ENCODE measurements at places on chromosomes 4 and X.

DNA sequence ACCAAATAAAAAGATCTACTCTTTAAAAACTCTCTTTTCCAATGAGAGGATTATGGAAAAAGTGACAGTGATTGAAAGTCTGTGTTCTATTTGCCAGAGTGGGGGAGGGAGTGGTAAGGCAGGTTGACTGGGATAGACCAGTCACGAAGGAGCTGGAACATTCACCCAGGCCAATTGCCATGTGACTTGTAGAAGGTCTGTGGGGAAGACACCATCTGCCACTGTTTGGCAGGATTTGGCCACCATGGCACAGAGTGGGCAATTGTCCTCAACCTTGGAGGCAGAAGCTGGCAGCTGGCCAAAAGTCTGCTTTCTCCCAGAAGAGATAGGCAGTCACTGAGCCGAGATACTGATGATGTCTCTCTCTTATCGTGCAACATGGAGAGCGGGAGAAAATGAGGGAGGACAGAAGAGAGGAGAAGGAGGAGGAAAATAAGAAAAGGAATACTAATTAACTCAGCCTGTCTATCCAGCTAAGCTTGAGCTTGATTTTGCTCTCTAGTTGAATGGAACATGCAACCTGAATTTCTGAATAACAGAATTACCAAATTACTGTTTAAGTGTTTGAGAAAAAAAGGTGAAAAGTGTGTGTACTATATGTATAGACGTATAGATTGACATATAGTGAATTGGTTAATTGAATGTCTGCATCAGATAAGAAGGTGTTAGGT is 267.1 kb downstream of the ARHGAP24 start:
- DNase-seq, result no peak

DNA sequence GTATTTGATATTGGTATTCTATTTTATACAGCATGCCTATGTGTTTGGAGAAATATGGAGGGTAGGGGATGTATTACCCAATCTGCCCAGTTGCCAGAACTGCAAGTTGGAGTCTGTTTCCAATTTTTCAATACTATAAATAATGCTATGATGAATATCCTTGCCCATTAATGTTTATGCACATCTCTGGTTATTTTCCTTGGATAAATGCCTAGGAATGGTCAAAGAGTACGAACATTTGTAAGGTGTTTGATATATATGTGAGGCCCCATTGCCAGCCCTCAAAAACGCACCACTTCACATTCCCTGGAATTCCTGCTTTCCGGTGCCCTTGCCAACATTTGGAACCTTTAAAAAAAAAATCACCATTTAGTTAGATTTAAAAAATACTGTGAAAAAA is 34.3 kb downstream of the CLDN34 start:
- no peak for DNase-seq

DNA sequence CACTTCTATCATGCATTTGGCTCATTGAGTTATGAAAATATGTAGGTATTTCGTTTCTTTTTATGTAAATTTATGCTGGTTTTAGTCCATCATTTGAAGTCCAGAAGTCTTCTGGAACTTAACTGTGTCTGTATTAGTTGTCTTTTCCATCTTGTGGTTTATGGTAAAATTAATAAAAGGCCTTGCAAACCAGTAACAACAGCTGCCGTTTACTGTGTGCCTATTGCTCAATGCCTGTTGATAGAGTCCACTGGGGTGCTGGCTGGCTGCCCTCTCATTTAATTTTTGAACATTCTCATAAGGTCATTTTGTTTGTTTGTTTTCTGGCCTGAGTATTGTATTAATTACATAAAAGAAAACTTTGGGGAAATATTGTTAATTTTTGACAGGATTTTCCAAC is 98.0 kb downstream of the NAA11 start:
- no peak for DNase-seq

GRCh38 chr4:47526281-47526680 is 41.2 kb downstream of the ATP10D start:
- no peak for DNase-seq

DNA sequence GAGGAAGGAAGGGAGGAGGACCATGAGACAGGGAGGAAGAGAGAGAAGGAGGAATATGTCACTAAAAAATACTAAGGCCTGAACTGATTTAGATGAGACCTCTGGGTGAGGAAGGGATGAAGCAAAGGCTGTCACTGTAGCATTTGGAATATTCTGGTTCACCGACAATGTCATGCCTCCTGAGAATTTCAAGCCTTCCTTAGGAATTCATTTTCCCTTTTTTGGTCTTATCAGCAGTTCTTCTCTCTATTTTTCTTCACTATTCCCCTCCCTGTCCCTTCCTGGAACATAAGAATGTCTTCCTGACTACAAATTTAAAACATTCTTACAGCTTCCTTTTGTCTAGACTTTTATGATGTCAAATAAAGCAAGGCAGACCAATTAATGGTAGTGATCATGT is 527.8 kb downstream of the INPP4B start:
- DNase-seq, result no peak

- no peak for DNase-seq
Observed at GRCh38 chr4:1576961-1577821, 106.9 kb downstream of the FAM53A start.

- DNase-seq, result no peak
Observed at GRCh38 chrX:9023293-9023692, 10.6 kb downstream of the FAM9B start.

DNA sequence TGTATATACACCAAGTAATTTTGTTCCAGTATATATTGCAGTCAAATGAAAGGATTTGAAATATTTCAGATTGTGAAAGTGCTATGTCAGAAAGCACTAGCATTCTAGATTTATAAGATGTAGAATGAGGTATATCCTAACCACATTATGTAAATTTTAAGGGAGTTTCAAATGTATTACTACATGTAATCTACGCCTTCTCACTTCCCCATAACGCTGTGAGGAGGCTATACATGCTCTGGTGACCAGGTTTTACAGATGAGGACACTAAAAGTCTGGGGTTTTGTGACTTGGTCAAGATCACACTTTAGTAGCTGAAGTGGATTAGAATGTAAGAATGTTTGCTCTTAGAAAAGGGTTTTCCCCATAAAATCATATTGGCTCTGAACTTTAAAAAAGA is 8.1 kb downstream of the ENPEP start:
- DNase-seq, result no peak

DNA sequence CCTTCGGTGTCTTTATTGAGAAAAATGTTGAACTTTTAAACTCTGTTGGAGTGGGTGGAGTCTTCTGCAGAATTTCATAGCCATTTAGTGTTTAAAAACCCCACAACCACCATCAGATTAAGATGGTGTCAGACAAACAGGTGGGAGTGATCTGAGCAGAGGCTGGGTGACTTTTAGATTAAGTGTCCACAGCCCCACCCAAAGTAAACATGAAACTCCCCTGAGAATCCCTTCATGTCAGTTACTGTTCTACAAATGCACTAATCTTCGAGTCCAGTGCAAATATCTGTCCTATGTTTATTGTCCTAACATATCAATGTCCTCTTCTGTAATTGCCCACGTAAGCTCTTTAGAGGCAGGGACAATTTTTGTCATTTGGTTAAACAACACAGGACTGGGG is 175.6 kb upstream of the RBPJ start:
- DNase-seq, result no peak

DNA sequence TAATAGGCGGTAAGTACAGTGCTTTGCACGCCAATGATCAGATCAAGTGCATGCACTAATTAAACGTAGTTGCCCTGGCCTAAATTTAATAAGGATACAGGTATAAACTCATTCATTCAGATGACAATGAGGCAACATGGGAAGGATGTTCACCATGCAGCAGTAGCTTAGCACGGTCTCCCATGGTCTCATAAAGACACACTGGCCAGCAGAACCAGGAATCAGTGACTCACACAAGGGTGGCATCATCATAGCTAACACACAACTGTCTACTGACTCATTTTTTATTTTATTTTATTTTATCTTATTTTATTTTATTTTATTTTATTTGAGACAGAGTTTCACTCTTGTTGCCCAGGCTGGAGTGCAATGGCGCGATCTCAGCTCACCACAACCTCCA is 42.7 kb downstream of the TMEM156 start:
- no peak for DNase-seq

DNA sequence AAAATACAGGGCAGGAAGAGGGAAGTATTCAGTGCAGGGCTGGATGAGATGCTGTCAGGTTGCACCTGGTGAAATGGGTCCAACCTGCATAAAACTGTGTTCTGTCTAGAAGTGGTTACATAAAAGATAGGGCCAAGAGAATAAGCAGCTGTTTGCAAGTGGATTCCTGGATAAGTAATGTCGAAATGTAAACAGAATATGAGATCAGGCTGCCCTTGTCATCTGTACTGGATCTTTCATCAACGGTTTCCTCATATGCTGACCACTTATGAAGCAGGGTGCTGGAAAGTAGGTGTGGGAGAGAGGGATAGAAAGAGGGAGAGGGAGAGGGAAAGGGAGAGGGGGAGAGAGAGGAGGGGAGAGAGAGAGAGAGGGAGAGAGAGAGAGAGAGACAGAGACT is 349.8 kb upstream of the CPEB2 start:
- DNase-seq, result no peak

- no peak for DNase-seq
Observed at GRCh38 chr4:107825072-107825824, 516 bp downstream of the SGMS2 start.

DNA sequence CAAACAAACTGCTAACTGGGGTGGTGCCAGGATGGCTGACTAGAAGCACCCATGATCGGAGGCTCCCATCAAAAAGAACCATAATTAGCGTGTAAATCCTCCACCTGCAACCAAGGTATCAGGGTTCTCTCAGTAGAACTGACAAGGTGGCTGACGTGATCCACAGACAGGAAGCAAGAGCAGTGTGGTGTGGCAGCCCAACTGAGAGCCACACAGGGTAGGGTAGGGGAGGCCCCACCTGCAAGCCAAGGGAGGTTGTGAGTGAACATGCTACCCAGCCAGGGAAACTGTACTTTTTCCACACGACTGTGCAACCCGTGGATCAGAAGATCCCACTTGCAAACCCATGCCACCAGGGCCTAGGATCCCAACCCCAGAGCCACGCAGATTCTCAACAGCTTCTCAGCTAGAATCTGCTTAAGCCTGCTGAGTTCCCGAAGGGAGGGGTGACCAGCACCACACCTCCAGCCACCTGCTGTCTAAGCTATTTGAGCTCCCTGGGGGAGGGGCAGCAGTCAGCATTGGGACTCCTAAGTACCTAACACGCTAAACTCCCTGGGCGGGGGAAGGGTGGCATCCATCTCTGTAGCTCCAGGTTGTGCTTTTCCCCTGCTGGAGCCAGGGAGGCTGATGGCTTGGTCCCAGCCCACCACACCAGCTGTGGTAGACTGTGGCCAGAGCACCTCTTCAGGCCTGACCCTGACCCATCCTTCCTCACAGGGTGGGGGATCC is 425.1 kb downstream of the GPM6A start:
- DNase-seq, result no peak

GRCh38 chrX:6738518-6739470 is 203.9 kb upstream of the VCX3A start:
- DNase-seq, result no peak

DNA sequence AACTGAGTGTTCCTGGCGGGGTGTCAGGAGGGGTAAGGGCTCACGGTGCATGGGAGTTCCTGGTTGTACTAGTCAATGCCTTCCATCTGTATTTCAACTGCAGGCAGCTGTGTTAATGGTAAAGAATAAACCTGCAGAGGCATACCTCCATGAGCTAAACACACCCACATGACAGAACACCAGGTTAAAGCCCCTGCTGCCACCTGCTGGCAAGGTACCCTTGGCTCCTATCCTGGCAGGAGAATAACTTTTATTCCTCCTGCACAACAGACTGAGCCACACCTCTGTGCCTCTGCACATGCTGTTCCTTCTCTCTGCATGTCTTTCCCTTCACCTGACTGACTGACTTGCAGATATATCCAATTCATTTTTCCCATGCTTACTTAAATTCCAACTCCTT is 11.1 kb downstream of the ITIH6 start:
- peak; percentile 1 for DNase-seq

DNA sequence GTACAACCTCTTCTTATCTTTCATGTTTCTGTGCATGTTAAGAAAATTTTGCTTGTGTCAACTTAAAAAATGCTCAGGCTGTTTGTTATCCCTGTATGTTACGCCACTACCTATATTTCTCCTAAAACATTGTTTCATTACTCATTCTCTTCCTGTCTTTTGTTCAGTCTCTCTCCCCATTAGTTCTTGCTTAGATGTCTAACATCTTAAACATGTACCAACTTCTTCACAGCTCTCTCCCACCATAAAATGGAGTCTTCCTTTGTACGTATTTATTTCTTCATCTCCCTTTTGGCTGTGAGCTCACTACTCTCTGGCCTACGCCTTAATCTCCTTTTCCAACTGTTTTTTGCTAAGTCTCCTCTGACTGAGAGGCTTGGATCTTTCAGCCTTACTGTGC is 36.4 kb downstream of the PCDH7 start:
- no peak for DNase-seq

GRCh38 chr4:6224735-6225134 is 24.4 kb upstream of the JAKMIP1 start:
- no peak for DNase-seq

GRCh38 chrX:52933976-52934703 is 24.2 kb downstream of the FAM156A start:
- no peak for DNase-seq

- no peak for DNase-seq
Observed at GRCh38 chr4:20624793-20625374, 75.4 kb upstream of the PACRGL start.

GRCh38 chrX:63855896-63856295 is 70.9 kb upstream of the ARHGEF9 start:
- DNase-seq, result no peak

GRCh38 chrX:71215338-71215912 is 7.6 kb upstream of the GJB1 start:
- DNase-seq, result no peak

GRCh38 chr4:18321956-18322530 is 300.5 kb upstream of the LCORL start:
- no peak for DNase-seq

DNA sequence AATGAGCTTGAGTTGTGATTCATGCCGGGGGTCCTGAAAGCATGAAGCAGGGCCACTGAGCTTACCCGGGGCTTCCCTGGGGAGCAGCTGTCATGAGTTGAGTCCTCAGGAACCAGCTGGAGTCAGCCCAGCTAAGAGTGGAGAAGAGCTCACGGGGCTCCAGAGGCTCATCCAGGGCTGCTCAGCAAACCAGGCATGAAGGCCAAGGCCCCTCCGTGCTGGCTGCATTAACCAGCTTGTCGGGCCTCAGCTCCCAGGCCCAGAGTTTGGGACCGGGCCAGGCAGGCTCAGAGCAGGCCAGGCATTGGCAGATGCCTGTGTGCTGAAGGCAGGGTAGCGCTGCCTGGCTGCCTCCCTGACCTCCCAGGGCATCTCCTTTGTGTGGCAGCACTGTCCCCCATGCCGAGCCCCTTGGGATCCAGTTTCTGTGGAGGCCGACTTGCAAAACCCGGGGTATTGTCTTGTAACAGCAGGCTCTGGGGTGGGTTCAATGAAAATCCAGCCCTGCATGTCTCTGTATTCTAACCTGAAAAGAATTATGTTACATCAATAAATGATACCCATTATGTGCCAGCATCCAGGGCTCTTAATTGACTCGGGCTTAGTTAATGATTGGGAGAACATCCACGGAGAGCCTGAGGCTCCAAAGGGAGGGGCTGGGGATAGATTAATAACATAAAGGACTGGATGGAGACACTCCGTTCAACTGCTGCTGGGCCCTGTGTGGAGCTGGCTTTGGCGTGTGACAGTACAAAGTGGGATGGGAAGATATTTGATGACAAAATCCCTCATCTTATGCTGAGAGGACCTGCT is 68.0 kb upstream of the MSX1 start:
- DNase-seq, result no peak

Data from SW 1271 (cell line).